ENCODE measurements at places on chromosomes 11 and 22.

DNA sequence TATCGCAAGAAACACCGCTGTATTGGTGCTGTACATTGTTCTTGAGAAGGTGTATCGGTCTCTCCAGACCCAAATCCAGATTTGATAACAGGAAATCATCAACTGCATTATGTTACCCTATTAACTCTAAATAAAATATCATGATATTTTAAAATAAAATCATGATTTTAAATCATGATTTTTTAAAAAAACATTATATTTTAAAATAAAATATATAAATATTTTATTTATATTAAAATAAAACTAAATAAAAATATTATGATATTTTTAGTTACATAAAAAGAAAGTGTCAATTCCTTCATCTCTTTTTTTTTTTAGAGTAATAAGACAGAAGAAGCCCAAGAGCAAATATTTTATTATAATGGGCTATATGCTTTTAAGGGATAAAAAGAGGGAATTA, 27.6 kb downstream of the RBMXL2 start:
- no peak for DNase-seq

DNA sequence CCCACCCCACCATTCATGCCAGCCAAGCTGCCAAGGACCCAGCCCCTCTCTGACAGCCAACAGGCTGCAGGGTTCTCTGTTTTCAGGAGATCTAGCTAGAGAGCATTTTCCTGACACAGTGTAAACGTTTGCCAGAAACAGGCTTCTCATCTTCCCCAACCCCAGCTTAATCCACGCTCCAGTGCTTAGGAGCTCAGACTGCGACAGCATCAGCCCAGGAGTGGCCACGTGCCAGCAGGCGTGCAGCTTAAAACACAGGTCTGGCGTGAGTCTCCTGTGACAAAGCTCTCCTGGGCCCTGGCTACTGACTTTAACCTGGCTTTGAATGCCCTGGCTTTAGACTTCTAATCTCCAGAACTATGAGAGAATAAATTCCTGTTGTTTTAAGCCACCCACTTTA, 66.6 kb downstream of the GALNT18 start:
- no peak for DNase-seq

DNA sequence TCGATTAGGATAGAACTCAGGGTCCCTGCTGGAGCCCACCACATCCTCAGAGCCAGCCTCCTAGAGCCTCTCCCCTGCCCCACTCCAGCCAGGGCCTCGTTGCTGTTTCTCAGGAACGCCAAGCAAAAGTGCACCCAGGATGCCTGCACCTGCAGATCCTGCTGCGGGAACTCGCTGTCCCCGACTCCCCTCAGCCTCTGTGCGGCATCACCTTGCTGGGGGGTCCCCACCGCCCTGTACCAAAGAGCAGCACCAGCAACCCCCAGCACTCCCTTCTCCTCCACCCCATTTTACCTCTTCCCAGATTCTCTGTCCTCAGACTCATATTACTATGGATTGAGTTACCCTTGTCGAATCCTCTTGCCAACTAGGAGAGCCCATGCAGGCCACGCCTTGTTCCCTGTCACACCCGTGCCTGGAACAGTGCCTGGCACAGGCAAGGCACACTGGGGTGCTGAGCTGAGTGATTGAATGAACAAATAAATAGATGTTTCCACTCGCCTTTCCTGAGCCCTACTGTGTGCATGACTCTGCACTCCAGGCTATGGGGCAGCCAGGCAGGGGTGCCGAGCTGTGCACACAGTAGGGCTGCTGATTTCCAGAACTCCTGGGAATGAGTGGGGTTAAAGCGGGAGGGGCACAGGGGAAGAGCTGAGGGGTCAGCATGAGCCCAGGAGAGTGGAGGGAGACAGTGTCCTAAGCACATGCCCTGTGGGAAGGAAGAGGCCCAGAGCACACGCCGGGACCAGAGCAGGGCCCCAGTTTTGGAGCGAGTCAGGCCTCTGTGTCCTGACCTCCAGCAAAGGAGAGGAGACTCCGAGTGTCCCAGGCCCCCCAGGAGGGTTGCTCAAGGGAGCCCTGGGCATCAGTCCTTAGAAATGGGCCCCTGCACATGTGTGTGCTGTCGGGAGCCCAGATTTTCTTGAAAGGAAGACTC, 44.3 kb downstream of the LINC01488 start:
- DNase-seq: no peak

GRCh38 chr11:5507933-5508305, 1.8 kb downstream of the UBQLN3 start:
- DNase-seq: no peak

All from stimulated activated CD4-positive, alpha-beta T cell treated with anti-CD3 and anti-CD28 coated beads, TNF-alpha, amount 100 ng/mL, for 4 hours (primary cell).